ENCODE measurements at places on chromosomes 5 and 9.

- peak; percentile 79 for DNase-seq
Measured at GRCh38 chr9:129235931-129236331, 57.9 kb upstream of the IER5L start.

DNA sequence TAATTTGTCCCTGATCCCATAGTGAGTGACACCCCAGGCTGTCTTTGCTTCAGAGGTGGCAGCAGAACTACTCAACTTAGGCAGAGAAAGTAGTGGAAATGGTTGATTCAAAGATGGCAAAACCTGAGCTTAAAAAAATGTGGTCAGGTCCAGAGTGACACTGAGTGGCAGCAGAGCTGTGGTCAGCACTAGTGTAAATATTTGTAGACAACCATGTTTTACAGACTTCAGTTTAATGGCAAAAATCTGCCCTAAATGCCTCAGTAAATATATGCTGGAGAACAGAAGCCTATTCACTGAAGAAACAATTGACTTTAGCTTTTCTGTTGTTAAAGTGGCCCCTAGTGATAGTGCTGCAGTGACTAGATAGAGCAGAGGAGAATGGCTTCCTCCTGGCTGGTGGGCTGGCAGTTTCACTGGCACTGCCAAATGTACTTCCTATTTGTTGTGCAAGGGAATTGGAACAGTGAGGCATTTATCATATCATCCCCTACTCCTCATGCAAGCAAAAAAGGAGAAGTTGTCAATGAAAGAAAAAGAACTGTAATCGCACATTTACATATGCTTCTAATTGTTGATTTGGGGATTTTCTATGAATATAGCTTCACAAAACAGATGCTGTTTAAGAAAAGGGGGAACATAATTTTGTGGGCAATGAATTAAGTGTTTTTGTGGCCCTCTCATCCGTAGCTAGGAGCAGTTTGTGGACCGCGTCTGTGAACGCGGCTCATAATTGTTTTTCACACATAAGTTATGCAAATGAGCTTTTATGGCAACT is 12.0 kb downstream of the PBX3 start:
- DNase-seq = no peak

DNA sequence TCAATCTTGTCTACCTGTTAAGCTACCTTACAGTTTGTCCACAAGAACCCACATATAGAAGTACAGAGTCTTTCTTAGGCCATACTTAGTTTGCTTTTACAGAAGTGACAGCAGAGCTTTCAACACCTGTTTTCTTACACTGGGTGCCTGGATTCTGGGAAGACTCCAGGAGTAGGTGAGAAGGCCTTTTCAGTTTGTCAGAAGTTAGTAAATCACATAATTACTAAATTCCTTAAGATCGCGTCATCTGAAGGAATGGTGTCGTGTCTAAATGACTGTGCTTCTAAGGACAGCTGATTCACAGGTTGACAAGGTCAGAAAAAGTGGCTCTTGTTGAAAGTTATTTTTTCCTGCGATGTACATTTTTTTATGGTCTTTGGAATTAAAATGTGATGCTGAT is 97.0 kb upstream of the FAM120A start:
- DNase-seq = no peak

DNA sequence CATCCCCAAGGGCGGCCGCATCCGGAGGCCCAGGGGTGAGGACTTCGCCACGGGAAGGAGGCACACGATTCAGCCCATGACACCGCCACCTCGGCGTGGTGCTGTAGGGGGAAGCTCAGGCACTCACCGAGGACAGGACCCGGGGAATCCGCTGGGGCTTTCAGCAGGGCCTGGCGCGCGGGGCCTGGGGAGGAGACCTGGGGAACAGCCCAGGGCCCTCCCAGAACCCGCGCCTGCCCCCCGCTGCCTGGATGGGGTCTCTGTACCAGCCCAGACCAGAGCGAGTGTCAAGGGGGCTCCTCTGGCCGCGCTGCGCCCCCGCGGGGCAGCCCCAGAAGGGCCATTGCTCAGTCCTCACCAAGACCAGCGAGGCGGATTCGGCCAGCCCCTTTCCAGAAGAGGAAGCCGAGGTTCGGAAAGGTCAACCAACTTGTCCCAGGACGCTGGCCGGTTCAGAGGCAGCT is 12.8 kb downstream of the COL23A1 start:
- DNase-seq = no peak

DNA sequence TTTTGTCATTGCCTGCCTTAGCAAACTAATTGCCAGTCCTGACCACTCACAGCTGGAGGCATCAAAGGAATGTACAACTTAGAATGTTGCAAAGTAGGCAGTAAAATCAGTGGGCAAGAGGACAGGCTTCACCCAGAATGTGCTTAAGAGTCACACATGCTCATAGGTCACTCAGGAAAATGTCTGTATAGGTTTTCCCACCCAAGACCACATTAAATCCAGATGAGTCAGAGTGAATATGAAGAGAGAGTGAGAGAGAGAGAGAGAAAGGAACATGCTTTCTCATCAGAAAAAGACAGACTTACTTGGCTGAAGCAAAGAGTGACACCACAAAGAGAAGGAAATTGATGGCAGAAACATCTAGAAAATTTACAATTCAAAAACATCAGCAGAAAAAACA is 37.9 kb downstream of the PLEKHG4B start:
- peak; percentile 15 for DNase-seq

DNA sequence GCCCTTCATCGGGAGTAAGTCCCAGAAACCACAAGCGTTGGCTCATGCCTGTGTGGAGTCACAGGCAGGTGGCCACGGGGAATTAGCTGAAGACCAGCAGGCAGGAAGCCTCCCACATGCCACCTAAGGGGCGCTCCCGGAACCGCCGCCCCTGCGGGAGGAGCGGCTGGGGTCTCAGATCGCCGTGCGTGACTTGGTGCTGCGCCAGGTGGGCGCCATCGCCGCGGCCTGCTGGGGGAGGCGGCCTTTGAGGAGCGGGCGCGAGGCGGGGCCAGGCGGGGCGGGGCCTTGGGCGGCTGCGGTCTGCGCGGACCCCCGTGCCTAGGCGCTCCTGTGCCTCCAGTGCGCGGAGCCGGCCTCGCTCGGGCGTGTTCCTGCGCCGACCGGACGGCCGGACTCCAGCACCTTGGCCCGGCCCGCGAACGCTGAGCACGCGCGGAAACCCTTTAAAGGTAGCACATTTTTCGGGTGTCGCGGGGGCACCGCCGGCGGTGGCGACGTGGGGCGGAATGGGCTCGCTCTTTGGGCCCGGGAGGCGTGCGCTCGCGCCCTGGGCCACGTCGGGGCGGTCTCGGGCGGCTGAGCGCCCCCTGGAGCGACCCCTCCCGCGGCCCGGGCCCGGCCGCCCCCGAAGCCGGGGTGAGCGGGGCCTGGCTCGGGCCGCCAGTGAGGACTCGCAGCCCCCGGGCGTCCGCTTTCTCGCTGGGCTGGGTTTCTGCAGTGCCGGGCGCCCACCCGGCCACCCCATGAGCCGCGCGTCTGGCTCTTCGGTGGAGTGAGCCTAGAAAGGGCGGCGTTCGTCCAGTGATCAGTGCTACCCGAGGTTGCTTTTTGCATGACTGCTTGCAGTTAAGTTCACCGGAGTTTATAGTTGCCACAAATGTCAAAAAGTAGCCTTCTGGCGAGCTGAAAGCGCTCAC is 24.5 kb downstream of the LECT2 start:
- DNase-seq = no peak

All from SW480 (cell line).